ENCODE measurements at places on chromosomes 4 and X. TPM values are rescaled to one million over a fixed set of nuclear protein-coding genes. Genes with fewer than 3 reads are reported as not detected.

The DACH2 gene
- total RNA-seq: not detected

The ZXDA gene
- 2.5 TPM for total RNA-seq

The HPSE gene
- 2.7 TPM for total RNA-seq

The LANCL3 gene
- total RNA-seq: 0.75 TPM

The KLHL34 gene
- total RNA-seq: not detected

The MMAA gene
- total RNA-seq: 1.2 TPM

The EGF gene
- 0.57 TPM for total RNA-seq

The SOX3 gene
- not detected for total RNA-seq

The MGAT4D gene
- not detected for total RNA-seq

The ATP1B4 gene
- total RNA-seq: not detected

The MEPE gene
- total RNA-seq: not detected

The CASP6 gene
- total RNA-seq: 6.3 TPM

The PCDH11X gene
- total RNA-seq: 1.7 TPM

Data from A375 (cell line).